ENCODE measurements at places on chromosomes 2 and 18. TPM values are rescaled to one million over a fixed set of nuclear protein-coding genes. Genes with fewer than 3 reads are reported as not detected.

SCYGR4 gene
- total RNA-seq, result not detected

GNLY gene
- total RNA-seq, result not detected

ZNF24 gene
- 27.1 TPM for total RNA-seq

SPHKAP gene
- total RNA-seq, result 49.6 TPM

All from skeletal muscle tissue (tissue), 5 donors.